ENCODE measurements at places on chromosomes 11 and 22.
A peak's percentile ranks its signal among the peaks of the same experiment; 100 is the strongest.

DNA sequence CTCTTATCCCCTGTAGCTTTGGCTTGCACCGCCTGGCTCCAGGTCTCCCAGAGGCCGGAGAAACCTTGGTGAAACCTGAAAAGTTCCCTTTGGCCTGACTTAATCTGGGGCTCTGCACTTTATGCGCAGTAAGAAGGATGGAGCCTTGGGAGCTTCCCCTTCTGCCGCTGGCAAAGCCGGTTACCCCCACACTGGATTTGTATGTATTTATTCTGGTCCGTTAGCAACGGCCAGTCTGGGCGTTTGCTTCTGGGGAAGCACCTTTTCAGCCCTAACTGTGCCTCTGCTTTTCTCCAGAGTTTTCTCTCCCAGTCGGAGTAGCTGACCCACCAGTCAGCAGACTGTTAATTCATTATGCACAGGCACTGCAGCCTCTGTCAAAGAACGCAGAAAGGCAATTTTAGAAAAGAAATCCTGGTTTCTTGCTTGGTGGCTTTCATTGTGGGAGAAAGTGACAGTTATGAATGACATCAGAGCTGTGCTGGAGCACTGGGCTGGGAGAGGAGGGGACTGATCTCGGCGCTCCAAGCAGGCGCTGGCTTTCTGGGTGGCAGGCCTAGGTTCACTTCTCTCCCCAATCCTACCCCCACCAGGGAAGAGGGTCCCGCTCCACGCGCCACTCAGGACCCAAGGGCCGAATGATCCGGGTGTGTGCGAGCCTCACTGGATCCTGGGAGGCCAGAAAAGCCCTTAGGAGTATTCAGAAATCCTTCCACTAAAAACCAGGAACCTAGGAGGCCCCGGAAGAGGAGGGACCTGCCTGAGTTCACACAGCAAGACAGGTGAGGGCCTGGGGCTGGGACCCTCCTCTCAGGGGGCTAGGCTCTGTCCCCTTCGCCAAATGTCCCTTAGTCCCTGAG, 70.2 kb downstream of the RTL6 start:
- no peak for DNase-seq

GRCh38 chr22:24325105-24325757, 54.6 kb downstream of the SPECC1L start:
- peak; percentile 43 for DNase-seq

- DNase-seq = no peak
These were observed 203.4 kb downstream of the TBC1D22A start for GRCh38 chr22:46965555-46966494.

- DNase-seq = no peak
These were observed 4.4 kb downstream of the EP300 start for GRCh38 chr22:41096841-41097240.

DNA sequence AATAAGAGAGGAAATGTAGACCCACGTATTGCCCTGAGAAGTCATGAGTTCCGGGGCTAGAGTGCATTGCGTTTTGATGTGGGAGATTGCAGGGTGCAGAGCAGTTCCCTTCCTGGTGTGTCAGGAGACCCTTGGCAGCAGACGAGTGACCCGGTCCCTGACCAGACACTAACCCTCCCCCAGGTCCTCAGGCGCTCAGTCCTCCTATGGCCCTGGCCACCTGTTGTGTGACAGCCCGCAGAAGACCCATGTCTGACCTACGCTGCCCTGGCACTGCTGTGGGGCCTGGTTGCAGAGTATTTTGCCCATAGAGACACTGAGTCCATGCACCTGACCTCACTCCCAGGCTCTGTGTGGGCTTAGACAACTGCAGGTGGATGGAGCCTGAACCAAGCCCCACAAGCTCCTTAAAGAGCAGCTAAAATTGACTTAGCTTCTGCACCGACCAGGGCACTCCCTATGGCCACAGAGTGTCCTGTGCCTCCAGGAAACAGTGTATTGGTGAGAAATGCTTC, 833.8 kb downstream of the TBC1D22A start:
- no peak for DNase-seq

DNA sequence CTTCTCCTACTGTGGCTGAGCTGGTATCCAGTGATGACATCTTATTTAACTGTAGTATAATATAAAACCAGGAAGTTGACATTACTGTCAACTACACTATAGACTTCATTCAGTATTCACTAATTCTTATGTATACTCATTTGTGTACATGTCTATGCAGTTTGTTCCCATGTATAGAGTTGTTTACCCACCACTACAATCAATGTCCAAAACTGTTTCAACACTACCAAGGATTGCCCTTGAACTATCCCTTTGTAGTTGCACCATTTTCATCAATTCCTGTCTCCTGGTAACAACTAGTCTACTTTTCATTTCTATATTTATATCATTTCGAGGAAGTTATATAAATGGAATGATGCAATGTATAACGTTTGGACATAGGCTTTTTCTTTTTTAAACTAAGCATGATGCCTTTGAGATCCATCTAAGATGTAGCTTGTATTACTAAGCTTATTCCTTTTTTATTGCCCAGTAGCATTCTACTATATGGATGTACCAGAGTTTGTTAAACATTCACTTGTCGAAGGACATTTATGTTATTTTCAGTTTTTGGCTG, 39.2 kb downstream of the TMEM135 start:
- no peak for DNase-seq

GRCh38 chr11:83566950-83567349, 280.8 kb upstream of the CCDC90B start:
- DNase-seq = no peak

- DNase-seq = no peak
These were observed at the start of gene PLXNB2 for GRCh38 chr22:50306753-50307749. Gene PLXNB2, minus strand, starts transcription at chr22:50307646. Its CDS starts 17,062 bp downstream, at chr22:50290584.

DNA sequence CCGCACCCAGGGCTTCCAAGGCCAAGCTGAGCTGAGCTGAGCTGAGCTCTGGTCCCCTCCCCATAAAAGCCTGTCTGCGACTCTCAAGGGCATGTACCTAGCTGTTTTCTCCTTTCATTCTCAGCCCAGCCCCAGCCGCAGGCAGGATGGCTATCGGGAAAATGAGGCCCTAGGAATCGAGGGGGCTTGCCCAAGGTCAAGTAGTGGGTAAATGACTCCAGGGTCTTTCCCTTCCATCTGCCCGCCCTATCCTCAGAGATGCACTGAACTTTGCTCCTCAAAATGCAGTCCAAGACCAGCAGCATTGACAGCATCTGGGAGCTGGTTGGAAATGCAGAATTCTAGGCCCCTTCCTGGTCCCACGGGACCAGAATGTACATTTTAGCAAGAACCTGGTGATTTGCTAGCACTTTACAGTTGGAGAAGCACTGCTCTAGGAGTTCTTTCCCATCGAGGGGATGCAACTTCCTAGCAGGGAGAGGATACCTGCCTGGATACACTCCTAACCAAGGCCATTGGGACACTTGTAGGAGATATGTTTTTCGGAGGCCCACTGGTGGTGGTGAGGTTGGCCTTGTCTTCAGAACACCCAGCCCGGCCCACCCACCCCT, 43.2 kb upstream of the ACCSL start:
- no peak for DNase-seq

DNA sequence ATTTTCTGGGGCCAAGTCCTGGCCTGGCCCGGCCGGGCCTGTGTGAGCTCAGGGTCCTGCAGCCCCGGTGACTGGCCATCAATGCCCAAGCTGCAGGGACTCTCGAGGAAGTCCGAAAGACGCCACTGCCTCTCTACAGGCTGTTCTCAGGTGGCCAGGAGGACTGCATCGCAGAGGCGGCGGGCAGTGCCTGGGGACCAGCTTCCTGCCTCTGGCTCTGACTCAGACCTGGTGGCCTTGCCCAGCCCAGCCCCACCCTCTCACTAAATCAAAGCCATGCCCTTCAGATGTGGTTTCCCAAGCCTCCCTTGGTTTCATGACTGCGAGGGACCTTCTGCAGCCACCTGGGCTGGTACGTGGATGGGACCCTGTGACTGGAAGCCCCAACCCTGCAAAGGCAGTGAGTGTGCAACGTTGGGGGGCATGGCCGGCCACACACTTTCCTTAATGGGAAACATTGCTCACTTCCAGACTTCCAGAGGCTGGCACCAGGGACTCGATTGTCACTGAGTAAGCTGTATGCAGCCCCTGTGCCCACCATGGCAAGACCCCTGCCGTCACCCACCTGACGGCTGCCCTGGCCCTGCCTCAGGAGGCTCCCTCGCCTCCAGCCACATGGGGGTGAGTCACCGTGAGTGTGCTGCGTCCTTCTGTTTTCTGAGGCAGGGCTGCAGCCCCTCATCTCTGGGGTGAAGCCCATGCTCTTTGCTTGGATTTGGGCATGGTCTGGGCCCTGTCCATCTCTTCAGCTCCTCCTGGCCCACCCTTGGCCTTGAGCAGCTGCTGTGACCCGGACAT, 6.0 kb upstream of the FGF3 start:
- no peak for DNase-seq

DNA sequence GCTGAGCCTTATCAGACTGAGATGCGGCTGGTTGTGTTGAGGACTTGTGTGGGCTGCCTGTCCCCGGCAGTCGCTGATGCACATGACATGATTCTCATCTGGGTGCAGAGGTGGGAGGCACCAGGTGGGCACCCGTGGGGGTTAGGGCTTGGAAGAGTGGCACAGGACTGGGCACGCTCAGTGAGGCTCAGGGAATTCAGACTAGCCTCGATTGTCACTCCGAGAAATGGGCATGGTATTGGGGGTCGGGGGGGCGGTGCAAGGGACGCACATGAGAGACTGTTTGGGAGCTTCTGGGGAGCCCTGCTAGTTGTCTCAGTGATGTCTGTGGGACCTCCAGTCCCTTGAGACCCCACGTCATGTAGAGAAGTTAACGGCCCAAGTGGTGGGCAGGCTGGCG, 25.5 kb downstream of the CSF2RB start:
- no peak for DNase-seq

DNA sequence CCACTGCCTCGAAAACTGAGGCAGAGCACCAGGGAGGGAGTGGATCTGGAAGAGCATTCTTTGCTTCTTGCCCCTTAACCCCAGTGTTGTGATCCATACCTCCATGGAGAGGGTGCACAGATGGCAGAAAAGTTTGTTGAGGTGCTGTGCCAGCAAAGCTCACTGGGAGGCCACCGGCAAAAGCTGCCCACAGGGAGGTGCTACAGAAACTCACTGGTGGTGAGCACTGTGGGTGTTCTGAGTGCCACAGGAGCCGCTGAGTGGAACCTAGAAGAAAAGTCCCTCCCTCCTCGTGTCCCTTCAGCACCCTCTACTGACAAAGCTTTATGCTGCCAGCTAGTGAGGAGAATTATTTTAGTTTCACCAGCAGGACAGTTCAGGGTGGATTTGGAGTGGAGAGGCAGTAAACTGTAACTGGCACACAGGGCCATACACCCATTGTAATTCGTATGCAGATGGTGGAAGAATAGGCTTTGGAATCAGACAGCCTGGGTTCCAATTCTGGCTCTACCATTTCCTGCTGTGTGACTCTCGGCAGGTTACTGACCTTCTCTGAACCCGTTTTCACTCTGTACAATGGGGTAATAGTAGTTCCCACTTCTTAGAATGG, 84.6 kb downstream of the SWAP70 start:
- peak; percentile 71 for DNase-seq

GRCh38 chr22:40400159-40400558, 29.8 kb downstream of the SGSM3 start:
- DNase-seq = no peak

DNA sequence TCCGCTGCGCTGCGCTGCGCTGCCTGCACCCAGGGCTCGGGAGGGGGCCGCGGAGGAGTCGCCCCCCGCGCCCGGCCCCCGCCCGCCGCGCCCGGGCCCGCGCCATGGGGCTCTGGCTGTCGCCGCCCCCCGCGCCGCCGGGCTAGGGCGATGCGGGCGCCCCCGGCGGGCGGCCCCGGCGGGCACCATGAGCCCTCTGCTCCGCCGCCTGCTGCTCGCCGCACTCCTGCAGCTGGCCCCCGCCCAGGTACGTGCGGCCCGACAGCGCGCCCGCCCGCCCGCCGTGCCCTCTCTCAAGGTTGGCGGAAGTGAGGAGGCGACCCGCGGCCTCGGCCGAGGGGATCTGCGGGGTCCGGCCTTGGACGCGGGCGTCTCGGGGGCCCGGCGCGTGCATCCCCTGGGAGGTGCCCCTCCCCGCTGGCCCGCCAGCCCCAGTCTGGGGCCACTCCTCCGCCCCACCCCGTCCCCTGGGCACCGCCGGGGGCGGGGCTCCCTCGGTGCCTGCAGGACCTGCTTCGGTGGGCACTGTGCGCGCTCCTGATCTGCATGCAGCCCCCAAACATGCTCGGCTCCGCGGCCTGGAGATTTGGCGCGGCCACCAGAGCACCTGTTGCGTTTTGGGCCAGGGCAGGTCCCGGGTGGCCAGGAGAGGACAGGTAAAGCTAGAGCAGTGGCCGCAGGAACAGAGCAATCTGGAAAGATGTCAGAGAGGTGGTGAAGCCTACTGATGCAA, 429 bp downstream of the VEGFB start:
- DNase-seq = no peak

DNA sequence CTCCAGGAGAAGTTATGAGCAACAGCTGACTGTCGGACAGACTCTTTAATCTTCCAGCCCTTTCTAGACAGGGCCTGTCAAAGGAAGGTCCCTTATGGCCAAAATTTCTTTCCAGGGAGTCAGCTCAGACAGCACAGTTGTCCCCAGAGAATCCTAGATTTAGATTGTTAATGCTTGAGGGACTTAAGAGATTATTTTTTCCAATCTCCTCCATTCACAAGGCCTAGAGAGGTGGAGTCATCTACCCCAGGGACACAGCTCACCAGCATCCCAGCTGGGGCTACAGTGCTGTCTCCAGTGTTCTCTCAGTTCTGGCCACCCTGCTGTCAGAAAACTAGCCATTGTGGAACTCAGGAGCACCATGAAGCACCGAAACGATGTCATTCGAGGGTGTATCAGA, 7.8 kb downstream of the DSCAML1 start:
- no peak for DNase-seq

DNA sequence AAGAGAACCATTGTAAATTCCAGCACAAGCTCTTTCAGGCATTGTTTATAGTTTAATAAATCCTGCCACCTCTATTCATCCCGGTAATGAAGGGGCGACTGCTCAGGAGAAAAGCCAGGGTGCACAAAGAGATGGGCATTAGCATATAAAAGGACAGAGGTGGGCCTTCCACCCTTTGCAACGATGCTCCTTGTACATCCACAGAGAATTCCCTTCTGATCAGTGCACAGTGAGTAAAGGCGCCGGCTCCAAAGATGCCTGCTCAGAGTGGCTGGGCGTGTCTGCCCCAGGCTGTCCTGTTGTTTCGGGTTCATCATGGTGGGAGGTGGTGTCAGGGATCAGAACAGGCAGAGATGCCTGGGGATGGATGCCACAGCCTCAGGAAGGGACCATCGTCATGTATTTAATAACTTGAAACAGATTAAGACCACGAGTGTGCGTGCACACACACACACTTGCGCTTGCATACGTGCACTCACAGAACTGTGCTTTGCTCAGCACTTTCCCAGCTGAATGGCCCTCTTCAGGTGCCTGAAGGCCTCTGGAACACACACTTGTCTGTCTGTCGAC, 305.0 kb downstream of the TBC1D22A start:
- no peak for DNase-seq

- DNase-seq = no peak
These were observed 96.9 kb downstream of the PTPRJ start for GRCh38 chr11:48077251-48077650.

DNA sequence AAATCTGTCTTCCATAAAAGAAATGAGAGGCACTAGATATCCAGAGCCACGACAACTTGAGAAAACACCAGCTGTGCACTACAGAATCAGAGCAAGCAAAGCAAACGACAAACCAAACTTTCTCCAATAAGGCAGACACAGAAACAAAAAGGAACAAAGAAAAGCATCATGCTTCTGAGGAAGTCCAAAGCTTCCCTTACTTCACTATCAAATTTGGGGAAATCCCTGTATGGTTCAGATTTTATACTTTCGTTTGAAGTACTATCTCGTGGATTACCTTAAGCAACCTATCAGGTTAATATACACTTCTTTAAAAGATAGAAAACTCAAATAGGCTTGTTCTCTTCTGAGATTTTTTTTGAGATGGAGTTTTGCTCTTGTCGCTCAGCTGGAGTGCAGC, 27.7 kb downstream of the ALG9 start:
- no peak for DNase-seq
